ENCODE measurements at places on chromosomes 12 and 14.

- no peak for DNase-seq
These were observed 12.9 kb upstream of the KRT73 start for GRCh38 chr12:52631264-52631663.

- DNase-seq: no peak
These were observed 57.6 kb upstream of the FZD10 start for GRCh38 chr12:130104571-130105106.

DNA sequence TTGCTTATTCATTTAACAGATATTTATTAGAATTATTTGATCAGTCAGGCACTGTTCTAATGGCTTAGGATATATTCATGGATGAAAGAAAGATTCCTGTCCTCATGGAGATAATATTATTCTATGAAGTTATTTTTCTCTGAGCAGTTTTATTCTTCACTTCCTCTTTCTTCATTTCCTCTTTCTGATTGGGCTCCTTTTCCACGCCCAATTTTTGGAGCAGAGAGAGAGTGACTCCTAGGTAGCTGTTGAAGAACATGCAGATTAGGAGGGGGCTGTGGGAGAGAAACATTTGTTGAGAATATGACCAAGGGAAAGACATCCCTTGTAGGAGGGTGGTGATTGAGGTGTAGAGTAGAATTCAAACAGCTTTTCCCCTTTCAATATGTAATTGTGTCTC is 6.0 kb upstream of the YARS2 start:
- no peak for DNase-seq

DNA sequence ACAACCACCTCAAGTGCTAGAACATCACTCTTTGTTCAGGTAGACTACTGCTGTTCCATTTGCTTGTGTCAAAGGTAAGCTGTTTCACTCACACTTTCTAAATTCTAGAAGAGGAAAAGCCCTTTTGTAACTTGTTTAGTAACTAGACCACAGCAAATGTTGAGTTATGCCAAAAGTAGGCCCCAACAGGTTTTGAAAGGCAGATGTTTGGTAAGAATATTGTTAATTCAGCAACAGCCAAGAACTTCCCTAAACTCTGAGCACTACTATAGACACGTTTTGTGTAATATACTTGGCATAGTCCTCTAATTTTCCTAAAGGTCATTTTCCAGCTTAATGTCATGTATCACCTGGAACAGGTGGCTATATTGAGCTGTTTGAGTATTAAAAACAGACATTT is 79.0 kb downstream of the DCAF5 start:
- DNase-seq: no peak

DNA sequence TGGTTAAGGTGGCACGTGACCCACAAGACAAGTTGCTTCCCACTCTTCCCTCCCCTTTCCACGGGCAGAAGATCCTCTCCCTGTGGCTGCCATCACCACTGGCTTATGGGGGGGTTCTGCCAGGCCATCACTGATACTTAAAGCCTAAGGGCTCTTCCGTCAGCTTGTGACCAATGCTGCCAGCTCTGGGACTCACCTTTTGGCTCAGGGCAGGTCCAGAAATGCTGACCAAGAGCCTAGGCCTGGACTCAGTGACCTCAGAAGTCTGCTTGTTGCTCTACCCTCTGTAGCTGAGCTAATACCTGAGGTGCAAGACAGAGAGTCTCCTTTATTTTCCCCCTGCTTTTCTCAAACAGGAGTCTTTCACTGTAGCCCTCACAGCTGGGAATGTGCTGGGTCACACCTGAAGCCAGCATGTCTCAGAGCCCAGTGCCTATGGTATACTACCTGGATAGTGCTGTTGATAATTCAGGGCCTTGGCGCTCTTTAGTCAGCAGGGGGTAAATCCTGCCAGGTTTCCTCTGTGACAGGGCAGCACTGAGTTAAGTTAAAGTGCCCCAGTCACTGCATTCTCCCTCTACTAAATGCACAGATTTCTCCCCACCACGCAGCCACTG is 19.7 kb downstream of the FGD4 start:
- no peak for DNase-seq

DNA sequence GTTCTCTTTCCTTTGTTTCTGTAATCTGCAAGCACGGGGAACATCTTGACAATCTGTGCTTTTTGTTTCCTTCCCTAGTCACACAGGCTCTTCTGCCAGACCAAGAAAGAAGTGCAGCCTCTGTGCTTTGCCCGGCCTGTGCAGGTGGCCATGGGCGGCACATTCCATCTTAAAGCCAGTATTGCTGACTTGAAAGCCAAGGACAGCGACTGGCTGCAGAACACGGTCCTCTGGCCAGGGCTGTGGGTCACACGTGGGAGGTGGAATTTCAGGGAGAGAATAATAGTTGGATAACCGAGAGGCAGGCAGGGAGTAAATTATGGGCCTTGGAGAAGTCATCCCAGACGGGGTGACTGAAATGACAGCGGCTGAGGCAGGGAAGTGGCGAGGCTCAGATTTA is 24.8 kb downstream of the FNTB start:
- DNase-seq: no peak

DNA sequence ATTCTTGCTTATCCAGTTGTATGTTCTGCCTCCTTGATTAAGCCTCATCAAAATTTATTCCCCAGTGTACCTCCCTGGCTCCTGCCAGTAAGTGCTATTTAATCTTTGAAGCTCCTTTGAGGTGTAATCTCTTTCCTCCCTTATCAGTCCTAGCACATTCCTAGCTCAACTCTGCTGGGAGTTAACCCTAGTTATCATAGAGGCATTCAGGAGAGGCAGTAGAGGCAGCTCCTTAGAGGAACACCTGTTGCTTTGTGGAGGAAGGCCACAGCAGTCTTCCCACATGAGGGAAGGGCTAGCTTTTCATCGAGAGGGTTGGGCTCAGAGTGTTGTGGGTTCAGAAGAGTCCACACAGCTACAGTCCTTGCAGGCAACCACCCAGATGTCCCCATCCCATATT is 182.4 kb upstream of the ARID2 start:
- no peak for DNase-seq

GRCh38 chr12:52179396-52179973 is 12.3 kb downstream of the KRT80 start:
- DNase-seq: no peak

DNA sequence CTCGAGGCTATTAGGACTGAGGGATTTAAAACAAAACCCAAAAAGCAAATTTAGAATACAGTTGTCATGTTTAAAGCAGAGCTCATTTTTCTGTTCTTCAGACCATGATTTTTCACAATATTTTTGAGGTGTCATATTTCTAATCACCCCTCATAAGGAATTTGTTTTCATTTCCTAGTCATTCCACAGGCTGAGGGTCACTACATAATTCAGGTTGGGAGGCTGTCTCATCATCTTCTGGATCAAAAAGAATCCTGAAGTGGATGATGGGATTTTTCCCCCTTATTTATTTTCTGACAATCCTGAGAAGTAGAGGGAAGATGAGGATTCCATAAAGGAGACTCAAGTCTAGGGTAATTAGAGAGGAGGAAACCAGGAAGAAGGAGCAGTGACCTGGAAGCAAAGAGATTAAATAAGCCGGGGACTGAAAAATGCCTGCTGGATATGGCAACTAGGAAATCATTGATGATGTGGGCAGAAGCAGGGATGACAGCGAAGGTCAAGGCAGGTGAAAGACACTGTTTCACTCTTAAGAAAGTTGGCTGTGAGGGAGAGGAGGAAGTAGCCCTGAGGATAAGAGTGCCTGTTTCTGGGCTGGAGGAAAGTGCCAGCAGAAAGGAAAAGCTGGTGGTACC is 9.0 kb upstream of the PCNX1 start:
- DNase-seq: no peak

Data from BJ (cell line).